HL-60 (cell line): ENCODE measurements at places on chromosomes 2 and 18.

GRCh38 chr18:36490897-36491296 is 193.4 kb downstream of the FHOD3 start:
- no peak for DNase-seq

DNA sequence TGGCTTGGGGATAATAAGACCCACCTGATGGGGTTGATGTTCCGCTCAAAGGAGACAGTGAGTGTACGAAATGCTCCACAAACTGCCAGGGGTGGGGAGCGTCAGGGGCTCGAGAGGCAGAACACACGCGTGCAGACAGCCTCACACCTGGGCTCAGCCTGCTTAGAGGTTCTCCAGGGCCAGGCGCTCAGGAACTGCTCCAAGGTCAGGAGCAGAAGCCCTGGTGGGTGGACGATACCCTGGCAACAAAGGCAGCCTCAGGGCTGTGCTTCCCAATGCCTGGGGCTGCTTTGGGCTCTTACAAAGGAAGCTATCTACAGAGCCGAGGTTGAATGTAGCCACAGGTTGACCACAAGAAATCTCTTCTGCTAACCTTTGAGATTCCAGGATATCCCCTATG is 114.4 kb downstream of the CLIP4 start:
- no peak for DNase-seq

GRCh38 chr2:74735009-74735408 is 81.0 kb downstream of the SEMA4F start:
- DNase-seq: no peak

- no peak for DNase-seq
These were observed 864 bp downstream of the KLHL29 start for GRCh38 chr2:23385748-23386338.

- no peak for DNase-seq
These were observed 193.6 kb downstream of the MTCL1 start for GRCh38 chr18:8899000-8899399.

GRCh38 chr2:100224988-100225710 is 82.8 kb upstream of the AFF3 start:
- DNase-seq: no peak

GRCh38 chr18:69883781-69884180 is 63.9 kb downstream of the CD226 start:
- DNase-seq: no peak

- no peak for DNase-seq
These were observed 23.7 kb downstream of the CUL3 start for GRCh38 chr2:224561234-224562005.

GRCh38 chr2:241067501-241068135 is 34.5 kb downstream of the MTERF4 start:
- DNase-seq: no peak

DNA sequence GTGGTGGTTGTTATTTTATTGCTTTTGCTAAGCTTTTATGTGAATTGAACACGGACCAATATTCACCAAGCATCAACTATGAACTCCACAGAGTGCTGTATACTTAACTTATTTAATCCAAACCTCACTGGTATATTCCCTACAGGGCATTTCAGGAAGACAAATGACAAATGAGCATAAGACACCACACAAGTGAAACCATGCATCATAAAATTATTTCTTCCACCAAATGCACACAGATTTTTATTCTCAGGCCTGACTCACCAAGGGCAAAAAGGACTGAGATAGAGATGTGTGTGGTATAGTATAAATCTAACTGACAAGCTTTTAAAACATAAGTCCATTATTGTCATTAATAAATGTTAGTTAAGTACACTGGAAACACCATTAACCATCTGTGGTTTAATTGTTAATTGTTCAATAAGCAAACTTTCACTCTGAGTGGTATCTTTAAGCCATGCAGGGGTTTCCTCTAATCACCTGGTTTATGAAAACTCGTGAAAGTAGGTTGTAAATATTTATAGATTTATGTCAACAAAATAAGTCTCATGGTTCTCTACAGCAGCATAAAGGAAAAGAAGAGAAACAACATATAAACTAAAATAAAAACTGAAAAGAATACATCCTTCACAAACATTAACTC is 77.6 kb upstream of the CRIM1 start:
- DNase-seq: no peak

- no peak for DNase-seq
These were observed 150.7 kb upstream of the SLC14A2 start for GRCh38 chr18:45464619-45465018.
